Stimulated activated CD8-positive, alpha-beta memory T cell treated with anti-CD3 and anti-CD28 coated beads, Interleukin-4, amount 100 ng/mL, for 1 hour (primary cell): ENCODE measurements at places on chromosomes 2 and 18.

DNA sequence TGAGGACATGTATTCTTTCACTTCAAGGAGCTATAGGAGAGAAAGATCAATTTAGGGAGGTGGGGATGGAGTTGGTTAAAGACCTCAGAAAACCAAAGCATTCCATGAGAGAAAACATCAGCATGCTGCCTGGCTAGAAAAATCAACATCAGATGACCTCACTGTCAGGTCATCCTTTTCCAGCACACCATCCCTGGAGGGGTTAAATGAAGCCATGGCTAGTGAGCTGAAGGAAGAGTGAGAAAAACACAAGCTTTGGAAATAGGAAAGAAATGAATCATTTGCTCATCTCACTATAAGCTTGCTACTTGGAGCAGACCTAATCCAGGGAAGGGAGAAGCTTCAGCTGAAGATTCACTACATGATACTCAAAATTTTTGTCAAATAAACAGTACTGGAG lies 109.5 kb upstream of the ITGB6 start:
- no peak for DNase-seq

GRCh38 chr2:45723857-45724256 lies 72.4 kb downstream of the PRKCE start:
- DNase-seq, result no peak

GRCh38 chr18:25604894-25605597 lies 253.1 kb upstream of the ZNF521 start:
- DNase-seq, result no peak

DNA sequence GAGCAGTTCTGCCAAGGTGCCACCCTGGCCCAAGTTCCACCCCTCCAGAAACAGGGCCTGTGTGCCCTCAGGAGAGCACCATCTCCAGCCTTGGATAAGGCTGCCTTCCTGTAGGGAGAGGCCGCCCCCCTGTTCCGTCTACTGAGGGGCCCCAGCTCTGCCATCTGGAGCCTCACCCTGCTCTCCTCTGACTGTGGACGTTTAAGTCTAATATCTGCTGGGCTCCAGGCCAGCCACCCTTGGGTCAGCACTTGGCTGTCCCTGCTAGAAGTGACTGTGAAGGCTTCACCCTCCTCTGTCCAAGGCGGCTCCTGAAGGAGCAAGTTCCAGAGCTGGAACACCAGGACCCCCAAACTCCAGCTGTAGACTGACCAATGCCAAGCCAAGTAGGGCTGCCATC lies 26.3 kb downstream of the RHOB start:
- DNase-seq, result no peak

DNA sequence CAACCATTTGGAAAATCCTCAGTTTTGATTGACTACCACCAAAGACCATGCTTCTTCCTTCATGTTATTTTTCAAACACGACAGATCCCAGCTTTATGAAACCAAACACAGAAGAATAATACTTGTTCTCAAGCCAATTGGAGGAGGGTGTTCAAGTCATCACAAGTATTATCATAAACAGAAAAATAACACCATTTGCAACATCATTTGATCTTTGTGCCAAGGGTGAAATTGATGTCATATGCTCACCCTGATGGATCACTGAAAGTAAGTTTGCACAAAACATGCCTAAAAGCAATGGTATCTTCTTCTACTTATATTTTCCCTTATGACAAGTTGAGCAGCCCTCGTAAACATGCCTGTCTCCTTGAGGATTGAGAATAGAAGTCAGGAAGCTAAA lies 448.0 kb upstream of the ZEB2 start:
- no peak for DNase-seq

DNA sequence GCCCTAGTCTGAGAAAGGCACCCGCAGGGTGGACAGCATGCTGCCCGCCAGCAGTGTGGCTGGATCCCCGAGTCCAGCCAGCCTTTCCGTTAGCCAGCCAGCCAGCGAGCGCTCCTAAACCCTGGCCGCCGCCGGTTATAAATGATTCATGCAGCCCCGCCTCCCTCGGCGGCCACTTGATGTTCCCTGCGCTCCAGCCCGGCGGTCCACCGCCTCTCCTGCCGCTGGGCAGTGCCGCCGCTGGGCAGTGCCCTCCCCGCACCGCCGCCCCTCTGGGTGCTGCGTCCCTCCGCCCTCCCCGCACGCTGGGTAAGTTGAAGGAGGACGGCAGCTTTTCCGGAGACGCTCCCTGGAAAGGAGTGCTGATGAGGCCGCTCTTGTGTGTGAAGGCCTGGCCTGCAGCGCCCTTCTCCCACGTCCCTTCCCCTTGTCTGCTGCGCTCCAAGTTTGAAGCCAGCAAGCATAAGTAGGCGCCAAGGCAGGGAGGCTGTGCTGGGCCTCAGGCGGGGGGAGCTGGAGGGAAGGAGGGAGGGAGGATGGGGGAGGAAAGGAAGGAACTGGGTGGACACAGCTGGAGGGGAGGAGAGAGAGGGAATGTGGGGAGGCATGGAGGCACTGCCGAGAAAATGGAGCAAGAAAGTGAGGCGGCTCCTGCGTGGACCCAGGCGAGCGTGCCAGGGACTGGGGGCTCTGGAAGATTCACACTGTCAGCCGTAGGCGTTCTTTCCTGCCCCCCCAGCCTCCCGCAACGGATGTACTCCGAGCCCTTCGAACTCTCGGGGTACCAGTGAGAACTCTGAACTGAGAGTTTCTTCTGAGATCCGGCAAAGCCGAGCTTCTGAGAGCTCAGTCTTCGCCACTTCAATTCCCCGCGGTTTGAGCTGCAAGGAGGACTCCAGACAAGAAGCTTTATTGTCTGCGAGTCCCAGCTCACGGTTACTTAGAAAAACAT lies 131.9 kb downstream of the GLI2 start:
- DNase-seq, result no peak

DNA sequence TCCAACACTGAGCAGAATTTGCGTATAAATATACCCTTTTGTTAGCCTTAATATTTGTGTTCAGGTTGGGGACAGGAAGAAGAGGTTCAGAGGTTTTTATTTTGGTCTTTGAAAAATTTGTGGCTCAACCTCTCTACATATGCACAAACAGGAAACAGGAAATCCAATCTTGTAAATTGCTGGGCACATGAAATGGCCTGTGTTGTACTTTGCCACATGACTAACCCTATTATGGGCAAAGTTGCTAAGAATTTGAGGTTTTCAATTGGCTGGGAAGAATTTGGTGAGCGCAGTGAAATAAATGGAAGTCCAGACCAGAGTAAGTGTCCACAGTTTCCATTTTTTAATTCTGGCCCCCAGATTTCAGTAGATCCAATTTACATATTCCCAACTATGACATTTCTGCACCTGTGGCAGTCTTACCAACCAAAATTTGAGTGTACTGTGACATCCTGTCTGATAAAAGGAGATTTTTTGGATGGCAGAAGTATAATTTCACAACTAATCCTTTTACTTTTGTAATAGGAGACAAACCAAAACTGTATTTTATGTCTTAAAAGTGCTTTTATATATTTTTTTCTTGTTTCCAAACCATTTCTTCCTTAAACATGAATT lies 63.6 kb downstream of the COX7A2L start:
- DNase-seq, result no peak

DNA sequence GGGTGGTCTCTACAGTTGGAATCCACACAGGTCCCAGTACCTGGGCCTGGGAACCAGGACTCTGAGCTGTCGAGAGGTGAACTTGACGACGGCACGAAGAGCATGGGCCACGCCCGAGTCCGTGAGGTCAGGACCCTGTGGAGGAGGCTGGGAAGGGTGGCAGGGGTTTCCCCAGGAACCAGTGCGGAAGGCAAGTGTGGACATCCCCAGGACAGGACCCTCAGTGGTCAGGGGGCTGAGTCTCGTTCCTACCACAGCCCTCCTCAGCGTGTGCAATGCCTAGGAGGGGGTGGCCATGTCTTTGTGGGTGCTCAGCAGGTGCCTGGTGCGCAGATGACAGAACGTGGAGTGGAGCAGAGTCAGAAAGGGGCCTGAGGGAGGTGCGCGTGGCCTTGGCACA lies 335.6 kb upstream of the SALL3 start:
- DNase-seq, result no peak

GRCh38 chr2:161036926-161037325 lies 123.3 kb upstream of the TANK start:
- DNase-seq, result no peak

- no peak for DNase-seq
Measured at GRCh38 chr2:191315365-191315752, 70.2 kb downstream of the MYO1B start.

GRCh38 chr2:198375083-198375410 lies 570.7 kb downstream of the PLCL1 start:
- DNase-seq, result no peak

GRCh38 chr18:8757396-8757997 lies 52.1 kb downstream of the MTCL1 start:
- no peak for DNase-seq

DNA sequence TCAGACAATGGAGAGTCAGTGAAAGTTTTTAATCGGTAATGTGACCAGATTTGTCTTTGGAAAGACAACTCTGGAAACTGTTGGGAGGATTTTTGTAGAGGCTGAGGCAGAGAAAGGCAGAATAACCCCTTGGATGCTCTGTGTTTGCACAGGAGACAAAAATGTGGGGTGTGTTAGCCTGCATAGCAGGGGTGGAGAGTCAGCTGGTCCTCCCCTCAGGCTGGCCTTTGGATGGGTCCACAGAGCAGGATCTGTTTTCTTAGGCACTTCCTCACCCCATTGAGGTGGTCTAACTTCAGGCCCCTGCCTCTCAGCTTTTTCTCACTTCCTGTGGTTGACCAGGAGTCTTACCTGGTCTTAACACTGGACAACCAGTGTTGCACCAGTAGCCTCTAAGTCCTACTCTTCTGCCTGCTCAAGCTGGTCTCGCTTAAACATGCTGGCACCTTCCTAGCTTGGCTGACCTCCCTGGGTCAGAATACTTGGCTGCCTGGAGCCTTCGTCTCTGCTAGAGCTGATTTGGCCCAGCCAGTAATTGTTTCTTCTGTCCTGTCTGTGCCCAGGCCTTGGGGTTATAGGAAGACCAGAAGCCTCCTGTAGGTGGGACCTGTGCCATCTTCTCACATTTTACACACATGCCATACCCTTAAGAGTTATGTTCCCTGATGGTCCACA lies 259.8 kb upstream of the RASGRP3 start:
- no peak for DNase-seq

- no peak for DNase-seq
Measured at GRCh38 chr2:15145046-15145817, 415.9 kb downstream of the NBAS start.

- no peak for DNase-seq
Measured at GRCh38 chr2:127625572-127625951, 20.4 kb upstream of the GPR17 start.

GRCh38 chr2:44623622-44624351 lies 262.0 kb downstream of the CAMKMT start:
- no peak for DNase-seq

DNA sequence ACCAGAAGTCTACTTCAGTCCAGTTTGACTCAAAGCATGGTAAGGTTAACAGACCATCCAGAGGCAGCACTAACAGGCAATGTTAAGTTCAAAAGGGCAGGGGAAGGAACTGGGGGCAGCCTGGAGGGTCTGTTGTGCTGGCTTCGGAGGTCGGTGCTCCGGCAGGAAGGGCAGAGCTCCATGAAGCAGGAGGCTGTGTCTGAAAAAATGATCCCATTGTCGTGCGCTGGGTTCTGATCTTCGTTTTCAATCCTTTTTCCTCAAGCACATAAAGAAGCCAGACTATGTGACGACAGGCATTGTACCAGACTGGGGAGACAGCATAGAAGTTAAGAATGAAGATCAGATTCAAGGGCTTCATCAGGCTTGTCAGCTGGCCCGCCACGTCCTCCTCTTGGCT lies 21.9 kb upstream of the DLX1 start:
- no peak for DNase-seq

GRCh38 chr18:13993730-13994129 lies 78.4 kb upstream of the MC2R start:
- DNase-seq, result no peak

GRCh38 chr18:52312346-52312745 lies 27.7 kb upstream of the DCC start:
- DNase-seq, result no peak

DNA sequence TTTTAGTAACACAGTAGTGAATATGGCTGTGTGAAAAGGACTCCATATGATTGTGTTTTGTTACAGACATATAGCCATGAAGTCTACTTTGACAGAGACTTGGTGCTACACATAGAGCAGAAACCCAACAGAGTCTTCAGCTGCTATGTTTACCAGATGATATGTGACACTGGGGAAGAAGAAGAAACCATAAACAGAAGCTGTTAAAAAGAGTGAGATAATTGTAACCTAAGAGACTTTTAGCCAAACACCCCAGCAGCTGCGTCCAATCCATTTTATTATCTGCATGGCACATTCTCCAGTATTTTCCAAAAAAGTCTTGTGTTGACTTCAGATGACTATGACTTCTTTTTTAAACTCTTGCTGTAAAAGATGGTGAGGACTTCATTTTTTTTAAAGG lies 41.4 kb upstream of the CYBRD1 start:
- DNase-seq, result no peak

DNA sequence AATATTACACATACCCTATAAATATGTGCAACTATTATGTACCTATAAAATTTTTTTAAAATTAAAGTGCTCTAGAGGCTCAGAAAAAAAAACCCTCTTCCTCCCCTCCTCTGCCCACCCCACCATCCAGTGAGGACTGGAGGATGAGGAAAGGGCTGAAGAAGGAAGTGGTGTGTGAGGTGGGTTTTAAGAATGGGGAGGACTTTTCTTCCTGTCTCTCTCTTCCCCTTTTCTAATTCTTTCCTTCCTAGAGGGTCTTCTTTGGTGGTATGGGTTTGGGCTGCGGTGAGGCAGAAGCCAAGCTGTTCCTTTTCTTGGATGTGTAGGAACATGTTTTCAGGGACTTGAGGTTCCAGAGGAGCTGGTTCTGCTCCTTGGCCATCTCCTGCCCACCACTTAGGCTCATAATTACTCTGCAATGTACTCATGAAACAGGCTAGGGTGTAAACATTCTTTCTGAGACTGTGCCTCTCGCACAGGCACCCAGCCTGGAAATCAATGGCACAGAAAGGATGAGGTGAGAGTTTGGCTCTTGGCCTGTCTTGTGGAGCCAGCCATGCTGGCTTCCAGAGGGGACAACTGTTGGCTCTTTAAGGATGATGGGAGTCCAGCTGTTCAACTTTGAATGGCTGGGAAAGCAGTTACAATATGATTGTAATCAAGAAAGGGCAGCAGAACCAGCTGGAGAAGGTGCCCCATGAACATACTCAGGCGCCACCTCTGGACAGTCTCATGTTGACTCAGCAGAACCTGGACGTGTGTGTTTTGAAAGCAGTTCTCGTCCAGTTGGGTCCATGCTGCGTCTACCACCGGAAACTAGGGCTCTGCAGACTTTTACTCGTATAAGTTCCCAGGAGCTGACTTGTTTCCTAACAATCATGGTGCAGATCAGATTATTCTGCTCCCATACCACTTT lies 38.3 kb downstream of the IL1RL2 start:
- DNase-seq, result no peak

DNA sequence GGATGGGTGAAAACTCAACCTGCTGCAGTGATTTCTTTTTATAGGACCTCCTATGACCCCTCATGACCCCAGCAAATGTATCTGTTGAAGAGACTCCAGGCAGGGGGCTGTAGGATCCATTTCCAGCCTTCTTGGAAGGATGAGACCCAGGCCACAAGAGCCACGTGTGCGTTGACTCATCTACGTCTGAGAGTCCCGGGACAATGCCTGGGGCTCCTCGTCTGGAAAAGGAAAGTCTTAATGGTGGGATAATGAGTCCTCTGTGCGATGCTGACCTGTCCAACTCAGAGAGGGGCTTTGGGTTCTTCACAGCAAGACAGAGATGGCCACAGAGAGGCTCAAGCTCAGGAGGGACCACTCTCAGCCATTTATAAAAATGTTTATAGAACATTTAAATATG lies 80.8 kb downstream of the SMIM21 start:
- DNase-seq, result no peak

GRCh38 chr2:134845719-134846118 lies 7.3 kb downstream of the ACMSD start:
- DNase-seq, result no peak

- no peak for DNase-seq
Measured at GRCh38 chr2:58922245-58922644, 681.1 kb upstream of the FANCL start.
